Midbrain (tissue), 1 donor: ENCODE measurements at places on chromosomes 7 and 10.

- DNase-seq = no peak
These were observed 495 bp downstream of the EIF3B start for GRCh38 chr7:2354939-2355704.

- no peak for DNase-seq
These were observed 107.2 kb downstream of the VPS41 start for GRCh38 chr7:38801786-38802185.

DNA sequence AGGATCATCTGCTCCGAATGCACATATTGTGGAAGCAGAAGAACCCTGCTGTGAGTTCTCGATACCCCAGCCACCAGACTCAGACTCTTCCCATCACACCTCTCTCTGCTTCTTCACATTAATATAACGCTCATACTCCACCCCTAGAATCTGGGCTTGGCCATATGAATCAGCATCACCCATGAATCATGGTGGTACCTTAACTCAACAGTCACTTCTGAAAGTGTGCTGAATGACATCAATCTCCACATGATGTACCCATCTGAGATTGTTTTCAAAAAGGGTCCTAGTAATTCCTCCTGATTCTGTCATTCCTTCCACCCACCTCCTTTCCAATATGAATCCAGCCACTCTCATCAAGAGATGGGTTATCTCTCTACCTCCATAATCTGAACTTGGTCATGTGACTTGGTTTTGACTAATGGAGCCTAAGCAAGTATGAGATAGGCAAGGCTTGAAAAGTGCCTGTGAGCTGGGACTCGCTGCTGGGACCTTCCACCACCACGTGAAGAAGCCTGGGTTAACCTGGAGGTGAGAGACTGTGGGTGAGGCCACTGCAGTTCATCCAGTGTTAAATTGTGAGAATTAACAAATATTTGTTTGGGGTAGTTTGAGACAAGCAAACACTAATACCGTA is 15.4 kb downstream of the YWHAG start:
- DNase-seq = no peak

GRCh38 chr7:66734006-66734405 is 6.5 kb upstream of the RABGEF1 start:
- DNase-seq = no peak

DNA sequence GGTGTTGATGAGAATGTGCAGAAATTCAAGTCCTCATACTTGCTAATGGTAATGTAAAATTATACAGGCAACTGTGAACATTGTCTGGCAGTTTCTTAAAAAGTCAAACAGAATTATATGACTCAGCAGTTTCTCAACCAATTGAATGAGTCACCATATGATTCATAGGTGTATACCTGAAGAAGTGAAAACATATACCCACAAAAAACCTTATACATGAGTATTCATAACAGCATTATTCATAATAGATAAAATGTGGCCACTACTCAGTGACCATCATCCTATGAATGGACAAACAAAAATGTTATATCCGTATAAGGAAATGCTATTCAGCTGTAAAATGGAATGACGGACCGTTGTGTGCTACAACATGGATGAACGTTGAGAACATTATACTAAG is 253.5 kb downstream of the MALRD1 start:
- no peak for DNase-seq

GRCh38 chr10:33746836-33747268 is 412.4 kb upstream of the NRP1 start:
- no peak for DNase-seq

- no peak for DNase-seq
These were observed 9.2 kb downstream of the IKZF5 start for GRCh38 chr10:122999347-122999746.

DNA sequence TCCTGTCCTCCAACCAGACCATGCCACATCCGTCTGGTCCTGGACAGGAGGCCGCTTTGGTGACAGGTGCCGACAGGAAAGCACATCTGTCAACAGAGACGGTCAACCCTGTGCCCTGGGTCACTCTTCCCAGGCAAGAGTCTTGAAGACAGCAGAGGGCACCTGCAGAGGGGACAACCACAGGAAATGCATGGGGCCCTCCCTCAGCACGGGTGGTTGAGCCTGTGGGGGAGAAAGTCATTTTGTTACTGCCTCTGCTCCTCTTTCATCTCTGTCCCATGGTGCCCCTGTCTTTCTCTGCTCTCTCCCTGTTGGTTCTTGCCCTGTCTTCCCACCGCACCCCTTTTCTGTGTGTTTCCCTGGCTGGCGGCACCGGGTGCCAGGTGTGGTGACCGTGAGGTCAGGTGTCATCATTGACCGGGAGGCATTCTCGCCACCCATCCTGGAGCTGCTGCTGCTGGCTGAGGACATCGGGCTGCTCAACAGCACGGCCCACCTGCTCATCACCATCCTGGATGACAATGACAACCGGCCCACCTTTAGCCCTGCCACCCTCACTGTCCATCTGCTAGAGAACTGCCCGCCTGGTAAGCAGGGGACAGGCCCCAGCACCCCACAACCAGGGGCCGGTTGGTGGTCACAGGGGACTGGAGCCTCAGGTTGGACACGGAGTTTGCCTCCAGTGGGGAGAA is 17.6 kb upstream of the VSIR start:
- no peak for DNase-seq

DNA sequence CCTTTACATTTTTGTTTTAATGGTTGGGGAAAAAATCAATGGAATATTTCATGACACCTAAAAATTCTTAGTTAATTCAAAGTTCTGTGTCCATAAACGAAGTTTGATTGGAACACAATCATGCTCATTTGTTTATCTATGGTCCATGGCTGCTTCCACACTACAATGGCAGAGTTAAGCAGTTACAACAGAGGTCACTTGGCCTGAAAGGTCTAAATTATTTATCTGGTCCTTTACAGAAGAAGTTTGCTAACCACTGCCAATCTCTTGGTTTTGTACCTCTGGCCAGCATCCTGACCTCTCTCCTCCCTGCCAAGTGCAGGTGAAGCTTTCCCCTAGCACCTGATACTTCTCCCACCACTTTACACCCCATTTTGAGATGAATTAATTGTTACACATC is 61.5 kb downstream of the SRPK2 start:
- no peak for DNase-seq

DNA sequence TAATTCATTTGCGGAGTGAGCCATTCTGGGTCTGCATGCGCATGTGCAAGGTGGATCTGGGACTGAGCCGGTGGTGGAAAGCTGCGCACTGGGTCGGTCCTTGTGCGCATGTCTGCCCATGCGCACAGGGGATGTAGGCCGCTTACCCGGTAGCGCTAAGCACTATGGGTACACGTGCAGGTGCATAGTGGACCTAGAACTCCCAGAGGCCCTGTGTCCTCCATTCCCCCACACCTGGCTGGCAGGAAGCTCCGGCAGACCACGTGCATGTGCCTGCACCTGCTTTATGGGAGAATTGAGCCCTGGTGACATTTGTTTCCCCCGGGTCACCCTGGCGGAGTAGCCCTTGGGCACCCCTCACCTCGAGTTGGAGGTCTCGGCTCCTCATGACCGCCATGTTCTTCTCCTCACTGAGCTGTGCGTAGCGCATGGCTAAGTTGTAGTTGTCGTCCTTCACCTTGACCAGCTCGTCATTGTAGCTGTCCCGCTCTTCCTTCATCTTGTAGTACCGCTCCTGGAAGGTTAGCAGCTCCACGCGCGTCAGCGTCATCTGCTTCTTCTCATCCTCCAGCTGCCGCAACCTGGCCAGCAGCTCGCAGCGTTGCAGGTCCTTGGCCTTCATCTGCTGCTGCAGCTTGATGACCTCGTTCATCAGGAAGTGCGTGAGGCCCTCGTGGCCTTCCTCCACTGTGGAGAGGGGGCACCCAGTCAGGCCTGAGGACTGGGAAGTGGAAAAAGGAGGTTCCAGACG is 99.6 kb downstream of the CARD11 start:
- DNase-seq = no peak

DNA sequence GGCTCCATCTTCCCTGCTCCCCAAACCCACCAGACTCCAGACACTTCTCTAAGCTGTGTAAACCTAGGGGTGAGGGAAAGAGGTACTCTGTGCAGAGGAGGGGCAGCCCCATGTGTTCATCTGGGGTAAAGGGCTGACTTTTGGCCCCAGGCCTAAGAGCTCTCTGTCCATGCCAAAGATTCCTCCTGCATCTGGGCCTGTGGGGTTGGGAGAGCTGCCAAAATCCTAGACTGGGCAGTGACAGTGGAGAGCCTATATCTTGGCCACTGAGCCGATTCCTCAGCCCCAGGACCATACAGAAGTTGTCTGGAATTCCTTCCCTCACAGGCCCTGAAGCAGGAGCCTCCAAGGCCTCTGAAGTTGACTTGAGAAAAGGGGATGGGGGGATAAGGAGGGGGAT is 25.3 kb upstream of the LEP start:
- no peak for DNase-seq

DNA sequence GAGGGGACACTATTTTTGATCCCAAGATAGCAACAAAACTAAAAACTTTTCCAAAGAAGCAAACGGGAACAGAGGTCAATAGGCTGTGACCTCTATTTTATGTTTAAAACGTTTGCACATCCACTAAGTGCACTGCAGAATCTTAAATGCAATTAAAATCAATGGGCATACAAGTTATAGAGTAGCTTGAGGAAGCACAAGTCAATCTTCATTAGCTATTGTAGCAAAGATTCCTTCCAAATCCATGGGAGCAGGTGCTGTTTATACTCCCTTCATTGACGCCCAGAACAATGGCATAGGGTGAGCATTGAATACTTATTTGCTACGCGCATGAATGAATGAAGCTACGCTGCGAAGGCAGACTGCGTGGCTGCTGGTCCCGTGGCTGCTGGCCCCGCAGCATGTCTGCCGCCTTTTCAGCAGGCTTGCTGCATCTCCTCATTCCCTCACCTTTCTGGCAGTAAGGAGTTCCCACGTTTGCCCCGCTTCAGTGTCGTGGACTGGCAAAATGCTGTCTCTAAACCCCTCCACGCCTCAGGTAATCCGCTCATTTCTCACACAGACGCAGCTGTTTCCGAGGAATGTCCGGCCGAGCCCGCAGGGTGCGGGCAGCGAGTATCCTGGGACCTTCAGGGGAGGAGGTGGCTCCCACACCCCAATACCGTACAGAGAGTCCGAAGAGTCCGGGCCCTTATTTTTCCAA is 754 bp upstream of the PHYHIPL start:
- DNase-seq = peak; percentile 51

DNA sequence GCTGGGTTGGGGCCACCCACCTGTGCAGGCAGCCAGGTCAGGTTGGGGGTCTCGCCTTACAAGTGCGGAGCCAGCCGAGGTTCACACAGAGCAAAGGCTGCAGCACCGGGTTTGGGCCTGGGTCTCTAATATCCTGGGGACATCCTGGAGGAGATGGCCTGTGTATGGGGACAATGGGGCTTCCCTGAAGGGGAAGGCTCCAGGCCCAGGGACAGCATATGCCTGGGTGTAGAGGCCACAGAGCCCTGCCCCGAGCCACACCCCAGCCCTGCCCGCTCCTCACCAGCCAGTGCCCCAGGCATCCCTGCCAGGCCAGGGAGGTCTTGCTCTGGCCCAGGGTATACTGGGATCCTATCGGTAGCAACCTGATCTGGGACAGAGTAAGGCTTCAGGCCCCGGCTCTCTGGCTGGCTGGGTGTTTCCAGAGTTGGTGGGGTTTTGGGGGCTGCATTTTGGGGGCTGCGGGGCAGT is 9.1 kb downstream of the TTYH3 start:
- no peak for DNase-seq

DNA sequence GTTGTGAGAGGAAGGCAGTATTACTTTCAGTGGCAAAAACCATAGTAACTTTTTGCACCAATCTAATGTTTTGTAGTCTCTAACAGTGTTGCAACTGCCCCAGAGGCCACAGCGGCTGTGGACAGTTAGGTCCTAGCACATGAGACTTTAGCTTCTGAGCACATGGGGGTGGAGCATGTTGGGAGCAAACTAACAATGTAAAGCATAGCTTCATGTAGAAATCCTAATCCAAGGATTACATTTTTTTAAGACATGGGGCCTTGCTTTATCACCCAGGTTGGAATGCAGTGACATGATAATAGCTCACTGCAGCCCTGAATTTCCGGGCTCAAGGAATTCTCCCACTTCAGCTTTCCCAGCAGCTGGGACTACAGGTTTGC is 49.0 kb downstream of the LAMB1 start:
- no peak for DNase-seq

GRCh38 chr7:132461032-132461592 is 115.2 kb downstream of the PLXNA4 start:
- DNase-seq = no peak

GRCh38 chr7:9582824-9583223 is 1149.4 kb downstream of the NXPH1 start:
- no peak for DNase-seq

DNA sequence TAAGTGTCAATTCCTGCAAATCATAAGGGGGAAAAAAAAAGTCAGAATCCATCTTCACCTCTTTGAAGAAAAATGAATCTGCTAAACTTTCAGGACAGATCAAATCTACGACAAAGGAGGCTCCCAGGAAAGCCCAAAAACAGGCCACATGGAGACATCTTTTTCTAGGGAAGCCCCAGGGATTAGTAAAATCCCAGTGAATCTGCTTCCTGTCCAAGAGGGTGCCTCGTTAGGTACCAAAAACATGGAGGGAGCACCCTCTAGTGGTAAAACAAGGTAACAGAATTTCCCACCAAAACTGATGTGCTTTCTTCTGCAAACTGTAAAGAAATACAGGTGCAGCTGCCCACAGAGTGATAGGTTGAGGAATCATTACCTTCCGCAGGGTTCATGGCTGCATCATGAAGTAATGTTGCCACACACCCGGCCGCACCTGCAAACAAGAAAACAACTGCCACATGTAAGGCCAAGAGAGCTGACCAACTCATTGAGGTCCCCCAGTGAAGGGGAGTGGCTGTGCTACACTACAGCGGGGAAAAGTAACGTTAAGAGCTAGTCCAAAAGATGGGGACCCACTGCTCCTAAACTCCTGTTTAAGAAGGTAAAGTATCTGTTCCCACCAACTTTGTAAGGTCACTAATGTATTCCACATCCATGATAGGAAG is 7.9 kb downstream of the SLC25A28 start:
- DNase-seq = peak; percentile 70

GRCh38 chr10:103547391-103547946 is 54.0 kb downstream of the NEURL1 start:
- no peak for DNase-seq

- no peak for DNase-seq
These were observed 64.4 kb downstream of the NRBF2 start for GRCh38 chr10:63197344-63198092.

- no peak for DNase-seq
These were observed 95.9 kb downstream of the CUBN start for GRCh38 chr10:17033529-17034260.

GRCh38 chr7:53756946-53757345 is 721.5 kb downstream of the POM121L12 start:
- DNase-seq = no peak

- DNase-seq = no peak
These were observed 51.8 kb upstream of the STEAP4 start for GRCh38 chr7:88358526-88358838.

DNA sequence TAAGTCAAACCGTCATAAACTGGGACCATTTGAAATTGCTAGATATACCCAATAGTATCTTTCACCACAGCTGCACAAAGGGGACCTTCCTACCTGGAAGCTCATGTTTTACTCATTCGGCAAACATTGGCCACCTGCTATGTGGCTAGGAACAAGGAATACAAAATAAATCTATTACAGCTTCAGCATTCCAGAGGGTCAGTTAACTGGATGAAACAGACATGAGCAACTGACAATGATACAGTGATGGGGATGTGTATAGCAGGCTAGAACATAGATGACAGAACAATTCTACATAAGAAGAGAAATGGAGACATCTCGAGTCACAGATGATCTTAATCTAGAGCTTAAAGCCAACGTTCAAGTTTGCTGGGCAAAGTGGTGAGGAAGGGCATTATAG is 3.1 kb upstream of the SMURF1 start:
- DNase-seq = no peak

GRCh38 chr7:23654508-23654907 is 25.5 kb upstream of the FAM221A start:
- DNase-seq = peak; percentile 25
